T-helper 2 cell treated with Interferon-gamma antibody and Interleukin-4, amounts not matched to agents 5 μg/mL and 100 μg/mL, for 36 hours (primary cell): ENCODE measurements at places on chromosomes 1 and 21.

GRCh38 chr1:3522564-3523265 is 68.2 kb downstream of the ARHGEF16 start:
- no peak overlapping the region for H3K27ac ChIP-seq
- no peak overlapping the region for H3K4me3 ChIP-seq
- no peaks in the 10 kb centered on the region for H3K36me3 ChIP-seq
- no peaks in the 10 kb centered on the region for H3K27me3 ChIP-seq
- no peak for DNase-seq

- H3K4me1 ChIP-seq, result no peaks in the 10 kb centered on the region
- no peaks in the 10 kb centered on the region for H3K27me3 ChIP-seq
- H3K27ac ChIP-seq, result no peak overlapping the region
- no peak for DNase-seq
These were observed 33.6 kb downstream of the WLS start for GRCh38 chr1:68198752-68199151.

DNA sequence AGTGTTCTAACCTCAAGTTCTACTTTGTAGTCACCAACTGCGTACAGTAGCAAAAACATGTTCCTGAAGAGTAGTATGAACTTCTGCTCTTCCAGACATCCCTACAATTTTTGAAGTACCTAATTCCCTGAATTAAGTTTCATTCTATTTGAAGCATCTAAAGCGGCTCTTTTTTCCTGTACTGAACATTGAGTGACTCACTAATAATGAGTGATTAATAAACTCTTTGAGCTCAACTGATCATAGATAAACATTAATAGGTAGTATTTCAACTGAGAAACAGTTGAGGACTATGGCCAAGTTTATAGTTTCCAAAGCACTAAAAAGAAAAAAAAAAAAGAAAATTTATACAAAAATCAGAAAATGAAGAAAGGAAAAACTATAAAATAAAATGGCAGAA is 683.1 kb downstream of the LTN1 start:
- H3K4me1 ChIP-seq, result no peaks in the 10 kb centered on the region
- H3K27me3 ChIP-seq, result no peaks in the 10 kb centered on the region
- no peak overlapping the region for H3K27ac ChIP-seq
- DNase-seq, result no peak

GRCh38 chr1:62774971-62775595 is 8.8 kb upstream of the ATG4C start:
- H3K27ac ChIP-seq, result no peak overlapping the region
- no peak for DNase-seq
- H3K36me3 ChIP-seq, result no peaks in the 10 kb centered on the region
- no peaks in the 10 kb centered on the region for H3K4me1 ChIP-seq
- H3K27me3 ChIP-seq, result peaks cover 20% of the 10 kb centered on the region

- peaks cover 16% of the 10 kb centered on the region for H3K4me1 ChIP-seq
- DNase-seq, result no peak
- H3K27me3 ChIP-seq, result no peaks in the 10 kb centered on the region
- no peak overlapping the region for H3K27ac ChIP-seq
- no peak overlapping the region for H3K4me3 ChIP-seq
These were observed 75.8 kb upstream of the DPH5 start for GRCh38 chr1:101101360-101101759.

DNA sequence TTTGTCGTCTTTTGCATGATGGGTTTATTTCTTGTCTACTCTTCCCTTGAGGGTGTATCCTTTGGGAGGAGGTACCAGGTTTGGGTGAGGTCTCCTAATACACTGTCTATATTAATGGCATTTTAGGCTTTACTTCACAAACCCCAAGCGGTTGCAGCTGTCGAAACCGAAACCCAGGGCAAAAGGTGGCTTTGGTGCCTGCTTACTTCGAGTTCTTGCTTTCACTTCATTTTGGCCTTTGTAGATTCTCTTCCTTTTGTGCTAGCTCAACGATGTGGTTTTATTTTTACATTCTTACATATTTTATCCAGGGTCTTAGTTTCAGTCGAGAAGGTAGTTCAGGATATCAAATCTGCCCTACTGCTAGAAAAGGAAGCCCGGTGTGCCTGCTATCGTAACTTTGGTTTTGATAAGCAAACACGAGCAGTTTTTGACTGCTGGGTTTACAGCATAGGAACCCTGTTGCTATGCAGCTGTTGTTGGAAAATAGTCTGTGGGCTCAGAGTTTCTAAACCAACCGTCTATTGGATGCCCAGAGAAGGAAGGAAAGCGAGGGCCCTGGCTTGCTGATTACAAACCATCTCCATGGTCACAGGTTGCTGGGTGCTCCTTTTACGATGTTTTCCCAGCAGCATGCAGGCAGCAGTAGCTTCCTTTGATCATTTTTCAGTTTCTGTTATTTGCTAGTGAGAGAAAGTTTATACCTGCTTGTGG is 9.8 kb upstream of the TSPAN2 start:
- peak overlapping the region; percentile 100 for H3K27ac ChIP-seq
- H3K36me3 ChIP-seq, result no peaks in the 10 kb centered on the region
- H3K4me1 ChIP-seq, result peaks cover 31% of the 10 kb centered on the region
- H3K4me3 ChIP-seq, result peak overlapping the region; percentile 95

GRCh38 chr1:202038688-202039346 is 28.4 kb downstream of the ELF3 start:
- H3K27me3 ChIP-seq, result peaks cover 3% of the 10 kb centered on the region
- H3K4me1 ChIP-seq, result no peaks in the 10 kb centered on the region
- no peak overlapping the region for H3K27ac ChIP-seq
- no peak for DNase-seq
- H3K36me3 ChIP-seq, result no peaks in the 10 kb centered on the region

GRCh38 chr1:21270086-21270689 is 20.1 kb downstream of the ECE1 start:
- DNase-seq, result peak; percentile 63
- H3K27me3 ChIP-seq, result no peaks in the 10 kb centered on the region
- no peak overlapping the region for H3K27ac ChIP-seq
- peaks cover 28% of the 10 kb centered on the region for H3K36me3 ChIP-seq
- H3K4me1 ChIP-seq, result peaks cover 13% of the 10 kb centered on the region

- no peaks in the 10 kb centered on the region for H3K27me3 ChIP-seq
- DNase-seq, result no peak
- peaks cover 17% of the 10 kb centered on the region for H3K36me3 ChIP-seq
- H3K4me3 ChIP-seq, result no peak overlapping the region
- no peak overlapping the region for H3K27ac ChIP-seq
- no peaks in the 10 kb centered on the region for H3K4me1 ChIP-seq
These were observed 35.6 kb downstream of the SMYD2 start for GRCh38 chr1:214316593-214316992.

DNA sequence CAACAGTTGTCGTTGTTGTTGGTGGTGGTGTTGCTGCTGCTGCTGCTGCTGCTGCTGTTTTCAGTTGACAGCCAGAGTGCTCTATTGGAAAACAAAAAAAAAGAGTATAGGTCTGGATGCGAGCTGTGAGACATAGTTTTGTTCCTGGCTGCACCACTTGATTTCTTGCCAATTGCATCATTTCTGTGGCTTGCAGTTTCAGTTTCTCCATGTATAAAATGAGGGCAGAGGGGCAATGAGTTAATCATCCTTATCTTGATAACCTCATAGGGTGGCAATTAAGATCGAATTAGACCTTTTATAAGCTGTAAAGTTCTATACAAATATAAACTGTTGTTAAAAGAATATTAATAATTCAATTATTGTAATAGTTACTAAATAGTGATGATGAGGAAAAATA is 156.7 kb downstream of the DMRTA2 start:
- H3K4me1 ChIP-seq, result no peaks in the 10 kb centered on the region
- no peak for DNase-seq
- H3K36me3 ChIP-seq, result no peaks in the 10 kb centered on the region
- H3K27me3 ChIP-seq, result no peaks in the 10 kb centered on the region
- H3K4me3 ChIP-seq, result no peak overlapping the region

GRCh38 chr1:93194231-93194990 is 13.9 kb downstream of the CCDC18 start:
- no peaks in the 10 kb centered on the region for H3K27me3 ChIP-seq
- peaks cover 21% of the 10 kb centered on the region for H3K4me1 ChIP-seq
- no peak overlapping the region for H3K4me3 ChIP-seq
- H3K36me3 ChIP-seq, result peaks cover 55% of the 10 kb centered on the region

DNA sequence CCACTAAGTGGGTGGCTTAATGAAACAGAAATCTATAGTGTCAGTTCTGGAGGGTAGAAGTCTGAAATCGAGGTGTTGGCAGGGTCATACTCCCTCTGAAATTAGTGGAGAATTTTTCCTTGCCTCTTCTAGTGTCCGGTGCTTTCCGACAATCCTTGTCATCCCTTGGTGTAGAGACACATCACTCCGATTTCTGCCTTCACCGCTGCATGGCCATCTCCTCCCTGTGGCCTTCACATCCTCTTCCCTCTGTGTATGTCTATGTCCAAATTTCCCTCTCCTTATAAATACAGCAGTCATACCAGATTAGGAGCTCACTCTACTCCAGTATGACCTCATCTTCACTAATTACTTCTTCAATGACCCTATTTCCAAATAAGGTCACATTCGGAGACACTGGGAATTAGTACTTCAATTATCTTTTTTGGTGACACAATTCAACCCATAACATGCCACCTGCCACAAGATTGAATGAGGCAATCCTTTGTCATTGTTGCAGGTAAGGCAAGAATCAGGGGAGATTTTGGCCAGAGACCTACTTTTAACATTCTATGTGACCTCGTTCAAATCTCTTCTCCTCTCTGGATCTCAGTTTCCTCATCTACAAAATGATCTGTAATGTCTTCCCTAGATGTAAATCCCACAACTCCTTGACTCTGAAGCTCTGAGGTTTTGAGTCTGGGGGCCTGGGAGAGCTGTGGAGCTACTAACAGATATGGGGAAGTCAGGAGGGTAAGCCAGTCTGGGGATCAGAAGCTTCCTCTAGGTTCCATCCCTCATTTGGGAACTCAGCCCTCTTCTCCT is 16.1 kb downstream of the NAV1 start:
- no peaks in the 10 kb centered on the region for H3K36me3 ChIP-seq
- no peak for DNase-seq
- H3K4me1 ChIP-seq, result peaks cover 1% of the 10 kb centered on the region
- no peak overlapping the region for H3K27ac ChIP-seq
- H3K27me3 ChIP-seq, result no peaks in the 10 kb centered on the region

GRCh38 chr1:11761988-11762406 is at the start of gene C1orf167:
Gene C1orf167 (plus strand): TSS chr1:11762193. CDS start chr1:11764401, 2,208 bp downstream.
- DNase-seq, result peak; percentile 19
- no peak within 1 kb of the TSS for H3K27ac ChIP-seq
- H3K36me3 ChIP-seq, result no peaks in the 10 kb centered on the region
- H3K4me1 ChIP-seq, result no peaks in the 10 kb centered on the region
- H3K27me3 ChIP-seq, result peaks cover 27% of the 10 kb centered on the region
- H3K4me3 ChIP-seq, result no peak within 1 kb of the TSS

- no peak overlapping the region for H3K4me3 ChIP-seq
- no peak for DNase-seq
- H3K27me3 ChIP-seq, result peaks cover 25% of the 10 kb centered on the region
- H3K4me1 ChIP-seq, result no peaks in the 10 kb centered on the region
These were observed 61.7 kb upstream of the DNAJC6 start for GRCh38 chr1:65247419-65248359.

DNA sequence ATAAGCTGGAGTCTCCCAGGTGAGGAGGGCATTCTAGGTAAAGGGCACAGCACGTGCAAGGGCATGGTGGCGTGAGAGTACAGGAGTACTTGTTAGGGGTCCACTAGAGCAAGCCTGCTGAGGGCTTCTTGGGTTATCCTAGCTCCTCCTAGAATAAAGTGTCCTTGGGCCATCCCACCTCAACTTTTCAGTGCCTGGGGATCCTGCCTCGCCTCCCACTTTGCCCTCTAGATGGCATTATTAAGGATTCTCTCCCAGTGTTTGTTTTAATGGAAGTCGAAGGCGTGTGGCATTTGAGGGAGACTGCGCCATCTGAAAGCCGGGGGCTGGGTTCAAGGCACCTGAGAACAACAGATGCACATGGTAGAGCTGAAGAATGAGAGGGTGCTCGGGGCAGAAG is 74.5 kb upstream of the SELENON start:
- H3K4me1 ChIP-seq, result peaks cover 3% of the 10 kb centered on the region
- no peaks in the 10 kb centered on the region for H3K36me3 ChIP-seq
- no peak overlapping the region for H3K4me3 ChIP-seq
- peaks cover 66% of the 10 kb centered on the region for H3K27me3 ChIP-seq
- DNase-seq, result no peak
- no peak overlapping the region for H3K27ac ChIP-seq

DNA sequence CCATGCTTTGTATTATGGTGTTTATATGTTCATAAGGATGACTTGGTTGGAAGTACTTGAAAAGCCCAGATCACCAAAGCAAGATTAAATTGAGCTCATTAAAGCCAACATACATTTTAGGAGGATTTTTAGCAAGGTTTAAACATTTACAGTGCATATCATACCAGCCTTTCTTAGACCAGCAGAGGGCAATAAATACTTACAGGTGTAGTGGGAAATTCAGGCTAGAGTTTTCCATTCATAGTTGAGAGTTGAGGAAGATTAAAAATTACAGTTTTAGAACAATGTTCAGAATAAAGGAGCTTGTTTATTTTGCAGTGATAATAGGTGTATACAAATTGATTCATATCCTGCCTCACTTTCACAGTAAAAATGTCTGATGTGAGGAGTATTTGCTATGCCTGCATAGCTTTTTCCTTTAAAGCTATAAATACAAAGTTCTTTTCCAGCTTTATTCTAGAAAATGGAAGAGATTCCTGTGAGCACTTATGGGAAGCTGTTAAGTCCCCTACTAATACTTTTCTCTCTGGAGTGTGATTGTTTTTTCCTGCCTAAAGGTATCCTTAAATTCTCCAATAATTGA is 35.3 kb downstream of the DTL start:
- no peak overlapping the region for H3K4me3 ChIP-seq
- no peaks in the 10 kb centered on the region for H3K27me3 ChIP-seq
- peaks cover 62% of the 10 kb centered on the region for H3K36me3 ChIP-seq
- no peak for DNase-seq
- peaks cover 7% of the 10 kb centered on the region for H3K4me1 ChIP-seq

DNA sequence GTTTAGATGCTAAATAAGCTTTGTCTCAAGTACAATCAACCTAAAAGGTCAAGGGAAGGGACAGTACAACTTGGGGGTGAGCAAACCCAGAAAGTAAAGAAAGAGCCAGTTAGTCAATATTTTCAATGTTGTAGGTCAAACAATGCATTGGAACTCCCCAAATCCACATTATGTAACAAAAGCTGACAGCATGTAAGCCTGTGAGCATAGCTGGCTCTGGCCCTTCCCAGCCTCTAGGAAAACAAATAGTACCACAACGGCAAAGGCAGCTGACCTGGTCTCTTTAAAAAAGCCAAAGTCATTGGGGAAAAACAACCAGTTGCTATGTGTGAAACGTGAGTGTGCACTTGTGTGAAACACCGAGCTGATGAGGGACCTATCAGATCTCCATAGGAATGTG is 3.4 kb downstream of the CBR1 start:
- H3K4me1 ChIP-seq, result peaks cover 48% of the 10 kb centered on the region
- no peak overlapping the region for H3K4me3 ChIP-seq
- H3K27me3 ChIP-seq, result no peaks in the 10 kb centered on the region

DNA sequence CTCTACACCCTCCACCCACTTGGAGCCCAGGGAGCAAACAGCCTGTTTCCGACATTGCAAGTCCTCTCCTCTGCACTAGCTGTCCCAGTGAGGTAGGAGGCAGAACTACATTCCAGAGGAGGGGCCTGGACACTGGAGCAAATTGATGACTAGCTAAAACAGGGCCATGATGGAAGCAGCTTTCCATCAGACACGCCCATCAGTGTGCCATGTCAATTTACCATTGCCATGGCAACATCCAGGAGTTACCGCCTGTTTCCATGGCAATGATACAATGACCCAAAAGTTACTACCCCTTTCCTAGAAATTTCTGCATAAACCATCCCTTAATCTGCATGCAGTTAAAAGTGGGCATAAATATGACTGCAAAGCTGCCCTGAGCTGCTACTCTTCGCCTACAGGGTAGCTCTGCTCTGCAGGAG is 647.1 kb downstream of the PTPRU start:
- no peaks in the 10 kb centered on the region for H3K27me3 ChIP-seq
- H3K27ac ChIP-seq, result no peak overlapping the region
- H3K4me1 ChIP-seq, result no peaks in the 10 kb centered on the region
- DNase-seq, result no peak
- no peaks in the 10 kb centered on the region for H3K36me3 ChIP-seq
- no peak overlapping the region for H3K4me3 ChIP-seq
